ENCODE measurements at places on chromosomes 6 and 20. TPM values are rescaled to one million over a fixed set of nuclear protein-coding genes. Genes with fewer than 3 reads are reported as not detected.

ACTL10 gene
- total RNA-seq: not detected

SNAI1 gene
- total RNA-seq: 3.5 TPM

ZC2HC1B gene
- not detected for total RNA-seq

DNA sequence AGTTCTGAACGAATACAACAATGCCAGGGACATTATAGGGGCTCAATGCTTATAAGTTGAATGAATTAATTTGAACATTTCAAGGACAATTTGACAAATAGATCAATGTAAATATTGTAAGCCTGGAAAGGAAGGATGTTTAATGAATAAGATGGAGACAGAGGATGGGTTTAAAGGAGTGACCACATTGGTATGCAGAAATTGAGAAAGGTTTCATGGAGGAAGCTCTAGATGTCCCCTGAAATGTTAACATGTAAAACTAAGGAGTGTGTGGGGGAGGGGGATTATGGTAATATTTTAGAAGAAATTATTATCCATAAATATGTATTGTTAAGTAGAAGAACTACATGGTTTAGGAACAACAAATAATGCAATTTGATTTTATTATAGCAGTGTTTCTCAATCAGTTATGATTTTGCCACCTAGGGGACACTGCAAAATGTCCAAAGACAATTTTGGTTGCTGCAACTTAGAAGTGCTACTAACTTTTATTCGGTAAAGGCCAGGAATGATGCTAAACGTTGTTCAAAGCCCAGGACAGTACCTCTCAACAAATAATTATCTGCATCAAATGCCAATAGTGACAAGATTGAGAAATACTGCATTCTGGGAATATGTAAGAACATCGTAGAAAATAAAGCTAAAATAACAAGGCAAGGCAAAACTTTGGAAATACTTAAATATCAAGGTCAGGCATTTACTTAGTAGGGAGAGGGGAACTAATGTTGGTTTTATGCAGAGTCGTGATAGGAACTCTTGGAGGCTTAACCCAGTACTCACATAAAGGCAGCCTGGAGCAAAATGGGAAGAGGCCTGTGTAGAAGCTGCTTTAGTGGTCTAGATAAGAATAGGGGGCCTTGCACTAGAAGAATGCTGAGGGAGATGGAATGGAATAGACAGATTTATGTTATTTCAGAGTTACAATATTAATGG, 686.9 kb upstream of the CITED2 start:
- peaks cover 11% of the 10 kb centered on the region for H3K4me1 ChIP-seq
- H3K27ac ChIP-seq: peak overlapping the region; percentile 56
- H3K4me3 ChIP-seq: no peak overlapping the region
- DNase-seq: no peak
- H3K36me3 ChIP-seq: no peaks in the 10 kb centered on the region
- H3K27me3 ChIP-seq: no peaks in the 10 kb centered on the region

DNA sequence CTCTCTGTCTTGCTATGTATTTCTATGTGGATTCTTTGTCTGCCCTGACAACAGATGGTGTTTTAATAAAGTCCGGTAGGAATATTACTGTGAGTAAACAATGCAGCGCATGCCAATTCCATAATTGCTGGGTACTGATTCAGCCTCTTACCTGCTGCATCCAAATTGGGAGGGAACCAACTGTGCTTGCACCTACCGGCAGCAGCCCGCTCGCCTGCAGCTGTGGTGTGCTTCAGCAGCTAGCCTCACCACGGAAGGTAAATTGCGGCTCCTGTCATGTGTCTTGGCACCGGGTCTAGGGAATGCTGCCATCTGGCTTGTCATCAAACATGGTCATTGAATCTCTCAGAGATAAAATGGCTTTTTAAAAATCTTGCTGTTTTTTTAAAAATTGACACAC, 704.8 kb upstream of the SLC35B3 start:
- no peaks in the 10 kb centered on the region for H3K36me3 ChIP-seq
- H3K4me3 ChIP-seq: no peak overlapping the region
- no peak overlapping the region for H3K27ac ChIP-seq
- no peak for DNase-seq

- H3K4me1 ChIP-seq: no peaks in the 10 kb centered on the region
- H3K4me3 ChIP-seq: no peak overlapping the region
- DNase-seq: no peak
- H3K27me3 ChIP-seq: no peaks in the 10 kb centered on the region
Observed at GRCh38 chr6:112879920-112880413, 532.8 kb downstream of the RFPL4B start.

DNA sequence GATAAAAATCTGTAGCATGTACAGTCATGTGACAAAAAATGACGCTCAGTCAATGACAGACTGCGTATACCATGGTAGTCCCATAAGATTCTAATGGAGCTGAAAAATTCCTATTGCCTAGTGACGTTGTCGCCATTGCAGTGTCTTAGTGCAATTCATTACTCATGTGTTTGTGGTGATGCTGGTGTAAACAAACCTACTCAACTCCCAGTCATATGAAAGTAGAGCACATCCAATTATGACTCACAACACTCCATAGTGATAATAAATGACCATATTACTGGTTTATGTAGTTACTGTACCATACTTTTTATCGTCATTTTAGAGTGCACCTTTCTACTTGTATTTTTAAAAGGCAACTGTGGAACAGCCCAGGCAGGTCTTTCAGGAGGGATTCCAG, 45.0 kb downstream of the TFAP2A start:
- no peak for DNase-seq
- H3K4me1 ChIP-seq: no peaks in the 10 kb centered on the region
- H3K4me3 ChIP-seq: no peak overlapping the region
- H3K27me3 ChIP-seq: no peaks in the 10 kb centered on the region

DNA sequence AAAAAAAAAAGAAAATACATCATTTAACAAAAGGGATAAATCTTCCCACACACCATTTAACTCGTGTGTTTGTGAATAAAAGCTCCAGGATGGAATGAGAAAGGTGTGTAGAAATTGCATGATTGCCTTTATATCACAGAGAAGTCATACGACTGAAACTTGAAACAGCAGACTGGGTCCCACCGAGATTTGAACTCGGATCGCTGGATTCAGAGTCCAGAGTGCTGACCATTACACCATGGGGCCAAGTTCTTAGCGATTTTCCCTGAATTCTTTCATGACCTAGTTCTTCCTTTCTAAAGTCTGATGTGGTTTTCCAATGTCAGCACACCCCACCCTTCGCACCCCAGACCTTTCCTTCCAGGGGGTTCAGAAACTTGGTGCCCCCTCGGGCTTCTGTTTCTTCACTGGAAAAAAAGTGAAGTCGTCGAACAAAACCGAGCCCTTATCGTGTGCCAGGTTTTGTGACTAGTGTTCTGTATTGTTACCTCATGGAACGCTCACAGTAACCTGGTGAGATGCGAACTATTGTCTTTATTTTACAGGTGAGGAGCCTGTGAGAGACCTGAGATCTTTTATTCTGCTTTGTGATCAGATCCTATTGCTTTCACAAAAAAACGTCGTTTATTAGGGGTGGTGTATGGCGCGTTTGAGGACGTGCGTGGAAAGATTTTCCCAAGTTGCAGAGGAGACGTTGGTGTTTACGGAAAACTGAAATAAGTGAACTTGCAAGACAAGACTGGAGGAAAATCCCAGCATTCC, 120.8 kb downstream of the OR2B2 start:
- H3K27me3 ChIP-seq: peaks cover 25% of the 10 kb centered on the region
- no peak overlapping the region for H3K27ac ChIP-seq
- peak; percentile 28 for DNase-seq
- peaks cover 5% of the 10 kb centered on the region for H3K4me1 ChIP-seq

DNA sequence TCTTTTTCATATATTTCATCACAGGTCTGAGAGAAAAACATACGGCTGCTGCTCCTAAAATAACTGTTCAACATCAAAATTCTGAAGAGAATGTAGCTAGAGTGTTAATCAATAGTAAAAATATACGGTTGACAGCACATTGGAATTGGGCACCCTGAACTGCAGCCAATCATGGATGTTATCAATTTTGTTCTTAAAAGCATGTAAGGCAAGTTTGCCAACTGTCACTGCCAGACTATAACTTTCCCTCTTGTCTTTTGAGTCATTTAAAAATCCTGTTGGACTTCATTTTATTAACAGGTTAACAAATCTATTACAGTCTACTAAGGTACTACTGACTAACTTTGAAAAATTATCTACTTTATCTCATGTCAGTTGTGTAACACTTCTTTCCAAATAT, 592.8 kb downstream of the HACE1 start:
- no peak overlapping the region for H3K4me3 ChIP-seq
- H3K4me1 ChIP-seq: no peaks in the 10 kb centered on the region
- no peaks in the 10 kb centered on the region for H3K36me3 ChIP-seq
- H3K27ac ChIP-seq: no peak overlapping the region
- no peak for DNase-seq

GRCh38 chr20:18225632-18226031, 62.7 kb upstream of the ZNF133 start:
- H3K27ac ChIP-seq: no peak overlapping the region
- DNase-seq: no peak
- no peak overlapping the region for H3K4me3 ChIP-seq
- no peaks in the 10 kb centered on the region for H3K27me3 ChIP-seq
- peaks cover 14% of the 10 kb centered on the region for H3K4me1 ChIP-seq

GRCh38 chr6:71724456-71725125, 161.8 kb upstream of the RIMS1 start:
- H3K4me3 ChIP-seq: no peak overlapping the region
- no peak overlapping the region for H3K27ac ChIP-seq
- H3K4me1 ChIP-seq: no peaks in the 10 kb centered on the region
- DNase-seq: no peak
- H3K36me3 ChIP-seq: no peaks in the 10 kb centered on the region

- H3K36me3 ChIP-seq: peaks cover 58% of the 10 kb centered on the region
- H3K4me1 ChIP-seq: peaks cover 20% of the 10 kb centered on the region
- no peak for DNase-seq
- H3K27me3 ChIP-seq: no peaks in the 10 kb centered on the region
- no peak overlapping the region for H3K4me3 ChIP-seq
Observed at GRCh38 chr6:43009124-43009523, 4.6 kb downstream of the MEA1 start.

DNA sequence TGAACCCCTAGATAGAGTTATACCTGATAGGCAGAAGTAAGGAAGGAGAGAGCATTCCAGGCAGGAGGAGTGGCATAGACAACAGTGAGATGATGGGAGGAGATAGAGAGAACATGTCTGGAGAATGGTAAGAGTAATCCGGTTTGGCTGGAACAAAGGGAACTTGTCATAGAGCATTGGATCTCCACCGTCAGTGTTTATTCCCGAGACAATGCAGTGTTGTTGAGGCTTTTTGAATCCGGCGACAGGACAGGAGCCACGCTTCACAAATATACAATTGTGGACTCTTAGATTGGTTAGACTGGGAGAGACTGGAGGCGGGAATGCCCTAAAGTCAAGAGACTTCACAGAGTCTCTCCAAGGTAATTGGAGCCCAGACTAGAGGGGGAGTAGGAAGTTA, 119.8 kb downstream of the ANKS1A start:
- no peak overlapping the region for H3K4me3 ChIP-seq
- no peak overlapping the region for H3K27ac ChIP-seq
- H3K36me3 ChIP-seq: no peaks in the 10 kb centered on the region
- peaks cover 14% of the 10 kb centered on the region for H3K4me1 ChIP-seq
- H3K27me3 ChIP-seq: no peaks in the 10 kb centered on the region

- H3K27ac ChIP-seq: no peak overlapping the region
- no peaks in the 10 kb centered on the region for H3K27me3 ChIP-seq
- no peak for DNase-seq
- H3K36me3 ChIP-seq: no peaks in the 10 kb centered on the region
- no peaks in the 10 kb centered on the region for H3K4me1 ChIP-seq
Observed at GRCh38 chr6:137904822-137905617, 38.0 kb downstream of the TNFAIP3 start.

DNA sequence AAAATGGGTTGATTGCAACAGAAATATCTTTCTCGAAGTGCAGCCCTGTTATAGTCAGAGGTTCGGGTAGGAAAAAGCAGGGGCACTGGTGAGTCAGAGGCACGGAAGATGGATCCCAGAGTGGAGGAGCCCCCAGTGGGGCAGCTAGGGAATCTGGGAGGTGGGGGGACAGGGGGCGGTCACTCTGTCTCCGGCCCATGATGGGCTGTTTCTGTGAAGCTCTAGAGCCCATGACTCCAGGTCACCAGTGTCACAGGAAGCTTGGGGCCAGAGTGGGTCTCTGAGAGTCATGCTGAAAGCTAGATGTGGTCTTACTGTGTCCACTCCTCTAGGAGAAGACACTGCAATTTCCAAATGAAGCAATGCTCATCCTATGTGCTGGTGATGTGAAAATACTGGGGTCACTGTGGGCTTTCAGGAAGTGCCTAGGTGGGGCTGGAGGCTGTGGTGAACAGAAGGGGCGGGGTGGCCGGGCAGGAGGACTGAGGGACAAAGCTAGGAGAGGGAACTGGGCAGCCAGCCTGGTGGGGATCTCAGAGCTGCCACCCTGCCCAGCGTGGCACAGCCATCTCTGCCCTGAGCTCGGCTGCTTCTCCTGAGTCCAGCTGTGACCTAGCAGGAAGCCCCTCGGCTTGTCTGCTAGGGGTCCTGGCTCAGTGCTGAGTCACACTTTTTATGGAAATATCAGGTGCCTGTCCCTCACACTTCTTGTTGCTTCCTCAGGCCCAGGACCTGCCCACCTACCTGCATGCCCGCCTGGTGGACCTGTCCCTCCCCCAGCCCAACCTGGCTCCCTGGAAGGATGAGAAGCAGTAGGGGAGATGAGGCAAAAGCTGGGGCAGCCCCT, 54.2 kb downstream of the IRF4 start:
- H3K27me3 ChIP-seq: no peaks in the 10 kb centered on the region
- no peak overlapping the region for H3K27ac ChIP-seq
- H3K36me3 ChIP-seq: no peaks in the 10 kb centered on the region
- DNase-seq: no peak

DNA sequence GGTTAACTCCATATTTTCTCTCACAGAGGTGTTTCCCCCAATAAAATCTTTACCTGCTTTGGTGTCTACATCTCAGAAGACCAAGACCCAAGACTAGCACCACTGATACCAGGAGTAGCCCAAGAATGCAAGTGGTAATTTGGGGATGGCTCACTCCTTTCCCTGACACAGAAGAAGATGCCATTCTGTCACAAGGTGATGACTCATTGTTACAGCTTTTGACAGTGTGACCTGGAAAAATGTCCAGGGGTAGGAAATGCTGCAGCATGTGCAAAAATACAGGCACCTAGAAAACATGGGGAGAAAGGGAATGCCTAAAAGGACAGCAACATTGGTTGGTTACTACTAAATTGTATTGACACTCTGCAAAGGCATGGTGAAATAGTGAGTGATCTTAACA, 254.0 kb upstream of the GJE1 start:
- H3K27ac ChIP-seq: no peak overlapping the region
- no peaks in the 10 kb centered on the region for H3K36me3 ChIP-seq
- H3K4me3 ChIP-seq: no peak overlapping the region
- no peaks in the 10 kb centered on the region for H3K27me3 ChIP-seq
- no peaks in the 10 kb centered on the region for H3K4me1 ChIP-seq

- DNase-seq: no peak
- H3K36me3 ChIP-seq: peaks cover 13% of the 10 kb centered on the region
Observed at GRCh38 chr20:37310951-37311350, 21.5 kb downstream of the MANBAL start.

All from gastrocnemius medialis (tissue), 4 donors.